Fibroblast of the conjunctiva (primary cell): ENCODE measurements at places on chromosomes 11 and 22.
A peak's percentile ranks its signal among the peaks of the same experiment; 100 is the strongest.

DNA sequence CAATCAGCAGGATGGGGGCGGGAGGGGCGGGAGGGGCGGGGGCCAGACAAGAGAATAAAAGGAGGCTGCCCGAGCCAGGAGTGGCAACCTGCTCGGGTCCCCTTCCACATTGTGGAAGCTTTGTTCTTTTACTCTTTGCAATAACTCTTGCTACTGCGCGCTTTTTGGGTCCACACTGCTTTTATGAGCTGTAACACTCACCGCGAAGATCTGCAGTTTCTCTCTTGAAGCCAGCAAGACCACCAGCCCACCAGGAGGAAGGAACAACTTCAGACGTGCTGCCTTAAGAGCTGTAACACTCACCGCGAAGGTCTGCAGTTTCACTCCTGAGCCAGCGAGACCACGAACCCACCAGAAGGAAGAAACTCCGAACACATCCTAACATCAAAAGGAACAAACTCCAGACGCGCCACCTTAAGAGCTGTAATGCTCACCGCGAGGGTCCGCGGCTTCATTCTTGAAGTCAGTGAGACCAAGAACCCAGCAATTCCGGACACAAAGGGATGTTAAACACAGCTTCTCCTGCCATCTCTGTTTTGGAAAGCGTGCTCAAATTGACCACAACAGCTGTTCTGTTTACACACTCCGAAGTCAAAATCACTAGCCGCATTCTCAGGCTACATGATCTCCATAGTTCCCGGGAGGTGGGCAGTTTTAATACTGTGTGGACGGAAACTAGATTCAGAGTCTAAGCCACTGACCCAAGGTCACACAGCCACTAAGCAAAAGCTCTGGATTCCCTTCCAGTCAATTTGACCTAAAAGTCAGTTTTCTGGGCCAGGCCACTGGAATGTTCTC lies 11.9 kb downstream of the PLAAT2 start:
- no peak for DNase-seq

DNA sequence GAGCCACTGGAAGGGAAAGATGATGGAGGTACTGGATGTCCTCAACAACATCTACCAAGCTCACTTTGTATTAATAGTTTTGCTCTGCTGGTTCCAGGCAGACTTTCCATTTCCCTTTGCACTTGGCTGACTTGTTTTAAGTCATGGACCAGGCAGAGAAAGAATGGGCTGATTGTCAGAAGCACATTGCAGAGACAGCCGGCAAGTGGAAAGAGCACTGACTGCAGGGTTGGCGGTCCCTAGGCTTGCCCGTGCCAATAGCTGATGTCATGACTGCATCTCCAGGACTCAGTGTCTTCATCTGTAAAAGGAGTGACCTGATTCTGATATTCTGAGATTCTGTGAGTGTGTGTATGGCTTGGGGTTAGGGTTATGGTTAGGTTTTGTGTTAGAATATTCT lies 20.9 kb upstream of the NNMT start:
- DNase-seq, result no peak

GRCh38 chr11:129090056-129090455 lies 102.1 kb downstream of the ARHGAP32 start:
- no peak for DNase-seq

DNA sequence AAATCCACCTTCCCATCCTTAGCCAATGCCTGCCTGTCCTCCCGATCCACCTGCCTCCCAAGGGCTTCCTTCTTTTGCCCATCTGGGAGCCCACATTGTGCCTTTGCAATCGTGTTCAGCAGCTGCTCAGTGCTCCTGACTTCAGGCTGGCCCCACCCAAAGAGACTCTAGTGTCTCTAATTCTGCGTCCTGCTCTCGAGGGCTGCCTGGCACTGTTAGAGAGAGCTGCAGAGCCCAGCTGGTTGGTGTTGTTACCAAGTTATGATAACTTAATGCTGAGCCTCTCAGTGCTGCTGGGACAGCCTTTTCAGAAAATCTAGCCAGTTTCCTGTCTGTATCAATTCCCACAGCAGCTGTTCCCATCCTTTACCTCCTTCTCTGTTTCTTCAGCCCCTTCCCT lies 69.1 kb downstream of the MICAL2 start:
- DNase-seq, result no peak

DNA sequence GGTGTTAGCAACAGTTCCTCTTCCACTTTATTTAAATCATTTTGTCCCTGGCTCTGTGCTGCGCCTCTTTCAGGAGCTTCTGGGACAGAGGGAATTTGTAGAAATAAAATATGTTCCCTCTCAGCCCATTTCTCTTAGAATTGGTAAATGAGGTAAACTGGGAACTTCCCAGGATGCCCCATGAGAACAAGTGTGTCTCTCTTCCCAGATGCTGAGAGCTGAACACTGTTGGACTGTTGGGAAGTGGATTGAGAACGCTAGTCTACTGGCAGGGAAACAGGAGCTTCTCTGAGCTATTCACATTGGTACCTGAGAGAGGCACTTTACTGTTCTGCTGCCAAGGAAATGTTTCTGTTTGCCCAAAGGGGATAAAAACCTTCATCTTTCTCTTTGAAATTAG lies 4.0 kb downstream of the CRY2 start:
- DNase-seq, result no peak

GRCh38 chr11:26947379-26947844 lies 46.5 kb upstream of the FIBIN start:
- peak; percentile 100 for DNase-seq

DNA sequence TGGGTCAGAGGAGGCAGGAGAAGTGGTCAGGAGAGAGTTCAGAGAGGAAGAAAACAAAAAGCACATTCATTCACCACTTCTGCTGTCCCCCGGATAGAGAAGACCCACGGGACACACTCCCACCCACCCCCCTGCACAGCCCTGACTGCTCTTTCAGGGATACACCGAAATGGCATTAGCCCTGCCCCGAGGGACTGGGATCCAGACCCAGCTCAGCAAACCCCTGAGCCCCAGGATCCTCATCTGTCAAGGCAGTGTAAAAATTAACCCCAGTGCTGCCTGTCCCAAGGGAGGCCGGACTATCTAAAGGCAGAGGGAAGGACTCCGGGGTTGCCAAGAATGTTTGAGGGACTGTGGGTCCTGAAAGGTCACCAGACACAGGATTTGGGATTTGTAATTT lies 31.2 kb downstream of the TPBGL start:
- DNase-seq, result no peak

DNA sequence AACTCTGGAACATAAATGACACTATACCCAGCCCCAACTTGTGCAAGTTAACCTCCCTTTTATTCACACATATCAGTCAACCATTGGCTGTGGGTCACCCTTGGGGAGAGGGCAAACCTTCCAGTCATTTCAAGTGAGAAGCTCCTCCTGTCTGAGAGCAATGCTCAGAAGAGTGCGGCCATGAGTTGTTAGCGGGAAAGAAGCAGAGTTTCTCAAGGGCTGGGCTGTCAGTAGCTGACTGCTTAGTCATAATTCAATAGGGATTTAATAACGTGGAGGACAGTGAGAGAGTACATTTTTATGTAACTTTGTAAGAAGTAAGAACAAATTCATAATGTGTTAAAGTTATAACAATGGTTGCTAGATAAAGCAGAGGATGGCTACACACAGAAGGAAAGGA lies 5.1 kb downstream of the PATE2 start:
- DNase-seq, result no peak

- DNase-seq, result no peak
These were observed 103.5 kb downstream of the USP35 start for GRCh38 chr11:78292109-78292803.

DNA sequence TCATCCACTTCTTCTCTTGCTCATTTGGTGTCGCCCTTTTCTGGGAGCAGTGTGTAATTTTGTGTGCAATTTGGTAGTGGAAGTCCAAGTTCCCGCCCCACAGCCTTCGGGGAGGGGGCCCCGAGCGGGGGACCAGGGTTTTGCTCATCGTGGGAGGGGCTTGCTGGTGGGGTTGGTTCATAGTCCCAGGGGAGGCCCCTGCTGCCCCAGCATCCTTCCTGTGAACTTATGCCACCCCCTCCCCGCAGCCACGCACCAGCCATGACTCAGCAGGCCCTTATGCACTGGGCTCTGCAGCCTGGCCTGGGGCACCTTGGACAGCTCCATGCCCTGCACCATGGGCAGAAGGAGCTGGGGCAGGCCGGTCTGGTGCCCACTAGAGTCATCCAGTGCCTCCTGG lies 1183.6 kb downstream of the BRD1 start:
- DNase-seq, result no peak

- DNase-seq, result peak; percentile 98
These were observed 15.3 kb upstream of the MRTFA start for GRCh38 chr22:40651563-40652501.

DNA sequence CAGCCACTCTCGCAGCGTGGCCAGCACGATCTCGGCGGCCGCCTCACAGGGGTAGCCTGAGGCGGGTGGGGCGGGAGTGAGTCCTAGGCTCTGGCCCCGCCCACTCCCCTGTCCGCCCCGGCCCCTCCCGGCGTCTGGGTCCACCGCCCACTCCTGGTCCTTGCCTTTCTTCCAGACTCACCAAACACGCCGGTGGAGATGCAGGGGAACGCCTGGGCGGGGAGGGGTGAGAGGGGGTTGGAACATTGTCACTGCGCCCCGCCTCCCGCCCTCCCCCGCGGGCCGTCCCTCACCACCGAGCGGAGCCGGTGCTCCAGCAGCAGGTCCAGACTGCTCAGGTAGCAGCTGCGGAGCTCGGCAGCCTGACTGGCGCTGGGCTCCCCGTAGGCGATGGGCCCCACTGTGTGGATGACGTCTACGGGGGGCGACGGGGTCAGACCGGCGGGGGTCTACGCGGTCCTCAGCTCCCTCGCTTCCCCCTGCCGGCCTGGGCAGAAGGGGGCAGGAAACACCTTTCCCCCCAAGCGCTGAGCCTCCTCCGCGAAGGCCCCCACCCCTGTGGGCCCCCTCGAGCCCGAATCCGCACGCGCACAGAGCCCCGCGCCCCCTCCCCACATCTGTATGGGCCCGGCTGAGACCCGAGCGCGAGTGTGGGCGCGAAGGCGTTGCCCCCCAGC lies 13.2 kb downstream of the OTUB1 start:
- peak; percentile 33 for DNase-seq

DNA sequence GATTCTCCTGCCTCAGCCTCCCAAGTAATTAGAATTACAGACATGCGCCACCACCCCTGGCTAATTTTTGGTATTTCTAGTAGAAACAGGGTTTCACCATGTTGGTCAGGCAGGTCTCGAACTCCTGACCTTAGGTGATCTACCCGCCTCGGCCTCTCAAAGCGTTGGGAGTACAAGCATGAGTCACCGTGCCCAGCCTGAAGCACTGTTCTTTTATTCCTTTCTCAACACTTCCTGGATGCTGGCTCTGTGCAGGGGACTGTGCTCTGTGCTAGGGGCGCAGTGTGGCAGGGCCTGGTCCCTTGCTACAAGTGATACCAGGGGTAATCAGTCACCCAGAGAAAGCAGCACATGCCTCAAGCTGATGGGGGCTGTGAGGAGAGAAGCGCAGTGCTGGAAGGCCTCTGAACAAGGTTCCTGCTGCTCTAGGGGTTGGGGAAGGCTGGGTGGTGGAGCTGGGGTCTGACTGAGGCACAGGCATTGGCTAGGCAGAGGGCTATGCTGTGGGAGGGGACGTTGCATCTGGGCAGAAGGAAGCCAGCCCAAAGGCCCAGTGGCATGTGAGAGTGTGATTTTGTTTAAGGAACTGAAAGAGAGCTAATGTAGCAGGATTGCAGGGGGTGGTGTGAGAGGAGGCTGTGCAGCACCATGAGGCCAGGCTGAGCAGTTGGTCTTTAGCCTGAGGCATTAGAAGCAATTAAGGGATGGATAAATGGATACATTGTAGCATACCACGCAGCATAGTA lies 42.5 kb downstream of the CABIN1 start:
- DNase-seq, result no peak

GRCh38 chr11:129580278-129580677 lies 204.6 kb downstream of the BARX2 start:
- DNase-seq, result no peak

- DNase-seq, result no peak
These were observed 341.8 kb upstream of the CCDC179 start for GRCh38 chr11:23201936-23202522.

GRCh38 chr11:95700471-95700817 lies 89.1 kb downstream of the FAM76B start:
- no peak for DNase-seq

GRCh38 chr11:1665313-1665712 lies 31.7 kb upstream of the KRTAP5-6 start:
- no peak for DNase-seq

DNA sequence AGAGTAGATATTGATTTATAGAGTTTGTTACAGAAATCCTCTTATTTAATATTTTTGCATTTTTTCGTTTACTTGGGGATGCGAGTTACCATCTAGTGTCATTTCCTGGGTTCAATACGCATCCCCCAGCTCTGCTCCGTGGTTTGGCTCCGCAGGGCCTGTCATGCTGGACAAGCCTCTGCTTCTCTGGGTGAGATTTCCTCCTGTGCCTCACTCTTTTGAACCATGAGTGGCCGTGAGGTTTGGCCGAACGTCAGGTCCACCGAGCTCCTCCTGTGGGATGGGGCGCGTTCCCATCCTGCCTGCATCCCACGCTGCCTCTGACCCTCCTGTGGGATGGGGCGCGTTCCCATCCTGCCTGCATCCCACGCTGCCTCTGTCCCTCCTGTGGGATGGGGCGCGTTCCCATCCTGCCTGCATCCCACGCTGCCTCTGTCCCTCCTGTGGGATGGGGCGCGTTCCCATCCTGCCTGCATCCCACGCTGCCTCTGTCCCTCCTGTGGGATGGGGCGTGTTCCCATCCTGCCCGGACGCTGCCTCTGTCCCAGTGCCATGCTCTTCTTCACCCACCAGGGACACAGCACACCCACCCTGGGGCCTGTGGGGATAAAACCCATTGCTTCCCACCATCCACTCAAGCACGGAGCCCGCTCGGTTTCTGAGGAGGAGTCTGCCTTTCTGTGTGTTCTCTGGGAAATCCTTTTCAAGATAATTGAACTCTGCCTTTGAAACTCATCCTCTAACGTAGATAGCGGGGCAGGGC lies 506.8 kb downstream of the BRD1 start:
- DNase-seq, result no peak

DNA sequence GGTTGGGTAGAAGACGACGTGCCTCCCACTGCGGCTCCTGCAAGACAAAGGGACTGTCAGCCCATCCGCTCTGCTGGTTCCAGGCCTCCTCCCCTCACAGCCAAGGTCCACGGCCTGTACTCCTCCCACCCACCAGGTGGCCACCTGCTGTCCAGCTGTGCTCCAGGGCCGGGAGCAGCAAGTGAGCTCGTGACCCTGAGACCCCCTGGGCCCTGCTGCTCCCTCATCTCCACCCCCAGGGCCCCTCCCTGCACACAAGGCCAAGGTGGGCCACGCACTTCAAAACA lies 27.4 kb downstream of the TSPAN4 start:
- DNase-seq, result no peak

- peak; percentile 78 for DNase-seq
These were observed 44.5 kb downstream of the WEE1 start for GRCh38 chr11:9617940-9618339.

- peak; percentile 33 for DNase-seq
These were observed 1.2 kb upstream of the CERK start for GRCh38 chr22:46739094-46739870.

- DNase-seq, result no peak
These were observed 369.6 kb upstream of the CADM1 start for GRCh38 chr11:115873813-115874212.
